ENCODE measurements at places on chromosomes 16 and 17.

DNA sequence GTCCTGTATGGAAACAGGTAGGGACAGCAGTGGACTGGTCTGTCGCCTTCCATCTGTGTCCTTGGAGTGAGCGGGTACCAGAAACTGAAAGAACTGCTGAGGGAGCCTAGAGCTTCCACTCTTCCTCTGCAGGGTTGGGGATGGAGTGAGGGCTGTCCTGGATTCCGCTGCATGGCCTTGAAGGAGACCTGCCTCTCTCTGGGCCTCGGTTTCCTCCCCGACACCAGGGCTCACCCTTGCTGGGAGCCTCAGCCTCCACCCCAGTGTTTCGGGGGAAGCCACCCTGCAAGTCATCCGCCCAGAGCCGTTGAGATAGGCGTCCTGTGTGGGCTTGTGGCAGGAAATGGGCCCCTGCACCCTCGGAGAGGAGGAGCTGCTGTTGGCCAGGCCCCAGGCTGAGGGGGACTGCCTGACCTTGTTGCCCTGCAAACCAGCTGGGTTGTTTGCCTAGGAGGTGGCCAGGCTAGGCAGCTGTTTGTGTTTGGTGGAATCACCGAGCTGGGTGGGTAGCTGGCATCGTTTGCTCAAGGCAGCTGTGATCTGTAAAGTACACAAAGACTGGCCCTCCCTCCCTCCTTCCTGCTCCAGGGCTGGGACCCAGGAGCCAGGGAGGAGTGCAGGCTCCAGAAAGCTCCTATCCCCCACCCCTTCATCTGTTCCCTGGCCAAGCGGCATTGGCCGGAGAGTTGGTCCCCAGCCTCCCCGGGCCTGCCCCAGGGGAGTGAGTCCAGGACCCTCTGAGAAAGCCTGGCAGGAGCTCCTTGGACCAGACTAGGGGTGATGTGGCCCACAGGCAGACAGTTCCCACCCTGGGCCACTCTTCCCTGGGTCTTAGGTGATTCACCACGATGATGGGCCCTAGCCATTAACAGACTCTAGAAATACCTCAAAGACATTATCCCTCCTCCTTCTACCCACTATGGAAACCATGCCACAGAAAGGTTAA is 1.3 kb downstream of the RAB37 start:
- no peak for DNase-seq

DNA sequence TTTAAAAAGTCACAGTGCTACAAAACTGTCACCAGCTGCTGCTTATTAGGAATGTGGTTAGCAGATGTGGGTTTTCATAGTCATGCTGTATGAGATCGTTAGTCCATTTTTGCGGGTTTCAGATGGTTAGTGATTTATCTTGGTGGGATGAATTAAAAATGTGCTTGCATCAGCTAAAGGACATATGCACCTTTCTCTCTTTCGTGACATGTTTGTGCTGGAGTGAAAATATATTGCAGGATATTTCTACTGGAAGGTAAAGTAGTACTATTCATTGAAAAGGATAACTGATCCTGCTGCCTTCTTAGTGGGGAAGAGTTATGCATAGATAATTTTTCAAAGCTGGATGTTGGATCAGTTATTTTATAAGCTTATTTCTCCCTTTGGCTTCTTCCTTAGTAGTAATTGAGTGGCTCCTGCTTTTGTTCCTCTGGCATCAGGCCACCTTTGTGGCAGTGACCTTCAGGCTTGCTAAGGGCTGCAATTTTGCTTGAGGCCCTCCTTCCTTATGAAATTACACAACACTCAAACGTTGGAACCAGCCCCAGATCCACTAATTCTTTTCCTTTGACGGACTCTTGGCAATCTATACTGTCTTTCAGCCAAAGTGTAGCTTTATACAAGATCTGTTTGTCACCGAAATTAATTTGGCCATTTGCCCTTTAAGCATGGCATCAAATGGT is 7.5 kb upstream of the SNTB2 start:
- peak; percentile 96 for DNase-seq

DNA sequence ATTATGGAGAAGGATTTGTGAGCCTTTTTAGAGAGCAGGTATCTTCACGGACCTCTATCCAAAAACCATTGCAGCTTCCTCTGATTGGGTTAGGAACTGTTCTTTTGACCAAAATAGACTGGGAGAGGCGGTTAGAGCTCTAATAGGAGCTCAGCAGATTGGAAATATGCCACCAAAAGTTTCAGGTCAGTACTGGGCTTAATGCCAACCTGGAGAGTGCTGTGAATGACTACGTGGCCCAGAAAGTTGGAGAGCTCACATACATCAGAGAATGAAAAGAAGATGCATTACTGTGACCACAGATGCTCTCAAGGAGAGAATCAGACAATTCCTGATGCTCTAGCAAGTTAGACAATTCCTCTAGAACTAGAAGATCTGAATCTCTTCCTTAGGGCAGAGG is 86.5 kb downstream of the ABCA8 start:
- peak; percentile 53 for DNase-seq

DNA sequence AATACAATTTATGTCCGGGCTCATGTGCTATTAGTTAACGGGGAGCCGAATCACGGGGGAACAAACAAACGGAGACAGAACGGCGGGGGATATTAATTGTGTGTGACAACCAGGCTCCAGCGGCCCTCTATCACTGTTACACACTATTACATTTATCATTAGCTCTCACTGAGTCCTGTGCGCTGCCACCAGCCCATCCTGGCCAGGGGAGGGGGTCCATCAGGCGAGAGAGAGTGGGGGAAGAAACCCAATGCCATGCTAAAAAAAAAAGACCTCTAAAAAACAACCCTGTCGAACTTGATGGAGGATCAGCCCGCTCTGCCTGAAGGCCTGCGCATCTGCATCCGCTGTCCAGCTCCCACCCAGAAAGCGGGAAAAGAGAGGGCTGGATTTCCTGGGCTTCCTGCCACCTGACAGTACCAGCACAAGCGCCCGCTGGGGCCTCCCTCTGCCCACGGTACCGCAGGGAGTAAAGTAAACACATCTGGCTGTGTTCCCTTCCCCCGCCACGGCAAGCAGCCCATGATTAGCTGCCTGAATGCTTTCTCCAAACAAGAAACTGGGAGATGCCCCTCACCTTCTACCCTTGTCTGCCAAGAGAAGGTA is 41.7 kb downstream of the PIPOX start:
- no peak for DNase-seq

DNA sequence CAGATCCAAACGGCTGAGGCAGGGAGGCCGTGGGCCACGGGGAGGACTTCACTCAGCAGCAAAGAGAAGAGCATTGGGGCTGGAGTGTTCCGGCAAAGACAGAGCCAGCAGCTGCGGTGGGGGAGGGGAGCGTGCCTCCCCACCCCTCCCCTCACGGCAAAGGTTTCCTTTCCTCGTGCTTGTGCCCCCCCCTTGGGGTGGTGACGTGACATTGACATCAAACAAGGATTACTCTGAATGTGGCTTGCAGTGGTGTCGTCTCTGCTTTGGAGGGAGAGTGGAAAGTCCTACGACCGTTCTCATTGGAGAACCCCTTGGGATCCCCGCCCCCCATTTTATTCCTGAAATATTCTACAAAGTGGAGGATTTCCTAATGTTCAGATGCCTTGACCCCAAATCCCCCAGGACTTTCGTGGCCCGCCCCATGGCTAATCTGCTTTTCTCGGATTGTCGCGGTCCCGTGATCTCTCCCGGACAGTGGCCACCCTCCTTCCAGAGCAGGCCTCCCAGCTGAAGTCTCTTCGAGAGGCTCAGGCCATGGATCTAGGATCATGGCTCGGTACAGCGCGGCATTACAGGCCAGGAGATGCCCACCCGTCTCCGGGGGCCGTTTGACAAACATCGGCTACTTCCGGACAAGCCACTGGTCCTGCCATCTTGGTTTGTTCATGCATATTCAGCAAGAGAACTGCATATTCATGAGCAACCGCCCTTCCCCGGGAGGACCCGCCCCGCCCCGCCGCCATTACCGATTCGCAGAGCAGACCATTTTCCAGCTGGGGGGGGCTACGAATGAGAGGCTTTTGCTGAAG is 705 bp upstream of the POLR2A start:
- peak; percentile 93 for DNase-seq

DNA sequence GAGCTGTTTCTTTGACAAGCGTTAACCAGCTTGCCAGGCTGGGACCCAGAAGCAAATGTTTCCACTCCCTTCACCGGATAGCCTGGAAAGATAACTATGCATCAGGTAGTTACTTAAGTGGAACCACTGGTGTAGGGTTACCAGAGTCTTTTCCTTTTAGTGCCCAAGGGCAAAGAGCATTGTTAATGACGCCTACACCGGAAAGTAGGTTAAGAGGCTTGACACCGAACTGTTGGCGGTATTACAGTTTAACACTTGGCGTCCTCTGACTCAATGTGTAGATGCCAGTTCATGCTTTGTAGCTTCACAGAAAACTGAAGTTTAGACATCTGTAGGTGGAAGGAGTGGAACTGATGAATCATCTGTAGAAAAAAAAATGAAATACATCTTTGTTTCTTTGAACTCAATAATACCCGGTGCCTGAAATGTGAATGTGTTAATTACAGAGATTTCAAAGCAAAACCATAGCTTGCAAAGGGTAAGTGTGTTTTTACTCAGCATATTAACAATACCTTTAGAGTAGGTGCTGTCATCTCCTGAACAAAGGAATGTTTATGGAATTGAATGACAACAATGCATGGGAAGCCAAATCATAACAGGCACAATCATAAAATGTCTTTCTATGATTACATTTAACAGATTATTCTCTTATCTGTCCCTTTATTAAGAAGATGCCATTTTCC is 426.7 kb upstream of the SALL1 start:
- DNase-seq = no peak

DNA sequence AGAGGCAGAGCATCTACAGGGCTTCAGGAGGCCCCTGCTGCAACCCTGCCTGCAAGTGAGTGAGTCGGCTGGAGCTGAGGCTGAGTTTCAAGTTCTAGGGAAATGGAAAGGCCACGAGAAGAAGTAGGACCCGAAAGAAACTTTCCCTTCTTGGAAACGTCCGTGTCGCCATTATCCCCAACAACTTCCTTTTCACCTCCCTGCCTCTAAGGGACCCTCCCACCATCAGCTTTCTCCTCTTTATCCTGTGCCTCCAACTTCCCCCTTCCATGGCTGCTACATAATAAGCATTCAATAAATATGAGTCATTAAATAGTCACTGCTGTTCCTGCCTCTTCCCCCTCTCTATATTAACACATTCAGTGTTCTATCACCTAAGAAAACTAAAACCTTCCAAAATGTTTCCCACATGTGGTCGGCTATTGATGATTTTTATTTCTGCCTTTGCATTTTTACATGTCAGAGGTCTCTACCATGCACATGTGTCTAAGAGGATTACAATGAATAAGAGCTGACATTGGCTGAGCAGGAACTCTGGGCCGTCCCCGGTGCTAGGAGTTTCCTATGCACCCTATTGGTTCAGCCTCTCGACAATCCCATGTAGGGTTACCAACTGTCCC is 115.9 kb upstream of the TNRC6C start:
- peak; percentile 77 for DNase-seq

DNA sequence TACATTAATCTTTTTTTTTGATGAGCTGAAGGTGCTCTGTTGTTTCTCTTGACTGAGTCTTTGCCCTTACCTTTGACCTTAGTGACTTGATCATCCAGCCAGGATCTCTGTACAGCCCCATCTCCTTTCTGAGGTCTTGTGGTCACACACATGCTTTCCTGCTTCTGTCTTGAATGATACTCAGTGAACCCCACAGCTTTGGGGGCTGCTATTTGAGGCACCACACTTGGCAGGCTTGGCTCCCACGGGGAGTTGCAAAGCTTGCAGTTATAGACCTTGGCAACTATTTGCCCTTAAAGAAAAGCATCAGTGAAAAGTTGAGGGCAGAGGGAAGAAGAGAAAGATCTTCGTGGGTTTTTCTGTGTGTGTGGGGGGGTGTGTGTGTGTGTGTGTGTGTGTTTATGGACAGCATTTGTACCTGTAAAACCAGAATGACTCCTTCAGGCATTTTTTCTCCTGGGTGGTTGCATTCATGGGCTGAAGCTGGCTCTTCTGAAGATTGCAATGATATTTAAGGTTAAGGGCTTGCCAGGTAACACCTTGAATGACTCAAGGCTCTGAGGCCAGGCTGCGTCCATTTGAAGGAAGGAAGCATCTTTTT is 101.6 kb downstream of the MSI2 start:
- no peak for DNase-seq

GRCh38 chr17:82875407-82875856 is 35.6 kb upstream of the ZNF750 start:
- DNase-seq = no peak

DNA sequence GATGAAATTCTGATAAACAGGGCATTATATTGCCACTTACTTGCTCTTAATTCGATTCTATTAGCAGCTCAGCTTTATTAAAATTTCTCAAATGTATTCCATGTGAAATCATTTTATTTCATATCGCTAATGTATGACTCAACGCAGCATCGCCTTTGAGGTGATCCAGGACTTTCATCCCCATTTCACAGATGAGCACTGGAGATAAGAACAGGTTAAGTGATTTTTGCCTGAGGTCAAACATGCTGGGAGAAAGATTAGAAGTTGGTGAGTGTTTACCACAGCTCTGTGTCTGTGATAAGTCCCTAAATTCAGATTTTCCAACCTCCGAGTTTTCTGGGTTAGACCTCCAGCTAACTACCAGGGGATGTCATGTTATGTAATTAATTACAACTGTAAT is 43.6 kb downstream of the RBFOX1 start:
- DNase-seq = no peak

DNA sequence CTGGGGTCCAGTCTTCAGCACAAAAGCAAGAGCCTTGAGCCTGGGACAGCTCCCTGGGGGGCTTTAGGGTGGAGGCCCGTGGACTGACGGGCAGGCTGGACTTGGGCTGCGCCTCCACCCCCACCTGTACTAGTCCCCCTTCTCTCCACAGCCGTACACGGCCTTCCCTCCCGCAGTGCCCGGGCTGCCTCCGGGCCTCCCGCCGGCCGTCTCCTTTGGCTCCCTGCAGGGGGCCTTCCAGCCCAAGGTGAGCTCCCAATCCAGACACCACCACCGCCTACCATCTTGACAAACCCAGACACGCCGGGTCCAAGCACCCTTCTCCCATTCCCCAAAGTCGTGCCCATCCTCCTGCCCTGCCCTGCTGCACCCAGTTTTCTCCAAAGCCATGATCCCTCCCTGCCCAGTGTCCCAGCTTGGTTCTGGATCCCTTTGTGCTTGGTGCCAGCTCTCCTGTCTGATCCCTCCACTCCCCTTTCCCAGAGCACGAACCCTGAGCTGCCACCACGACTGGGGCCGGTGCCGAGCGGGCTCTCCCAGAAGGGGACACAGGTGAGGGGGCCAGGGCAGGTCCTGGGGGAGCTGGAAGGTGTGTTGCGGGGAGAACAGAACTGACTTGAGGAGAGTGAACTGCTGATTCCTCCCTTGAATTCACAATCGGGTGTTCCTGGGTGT is 7.1 kb downstream of the FBRS start:
- DNase-seq = no peak

Measured in fibroblast of upper back skin (primary cell).